NCI-H345 (cell line): ENCODE measurements at places on chromosomes 6 and 20.

- no peak for DNase-seq
Measured at GRCh38 chr20:46269372-46269771, 38.9 kb downstream of the CDH22 start.

- no peak for DNase-seq
Measured at GRCh38 chr20:41872930-41873329, 254.8 kb upstream of the CHD6 start.

GRCh38 chr6:104711371-104711770, 148.3 kb downstream of the HACE1 start:
- peak; percentile 84 for DNase-seq

DNA sequence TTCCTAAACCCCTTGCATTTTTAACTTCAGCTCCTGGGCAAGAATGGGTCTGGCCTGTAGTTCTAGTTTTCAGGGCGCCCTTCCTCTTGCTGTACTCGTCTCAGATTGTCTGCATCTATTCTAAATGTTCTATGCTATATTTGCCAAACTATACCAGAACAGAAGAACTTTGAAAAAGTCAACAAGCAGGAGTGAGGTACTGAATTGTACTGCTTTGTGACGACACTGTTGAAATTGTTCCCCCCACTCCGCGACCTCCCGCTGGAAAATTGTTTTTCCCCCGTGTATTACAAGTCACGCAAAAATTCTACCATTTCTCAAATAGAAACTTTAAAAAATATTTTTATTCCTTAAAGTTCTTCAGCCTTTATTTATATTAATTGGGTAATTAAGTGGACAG, 73.9 kb downstream of the CBFA2T2 start:
- DNase-seq = no peak

- no peak for DNase-seq
Measured at GRCh38 chr6:15456422-15456821, 206.4 kb downstream of the DTNBP1 start.

- DNase-seq = no peak
Measured at GRCh38 chr6:9675122-9675521, 739.8 kb downstream of the TFAP2A start.

- no peak for DNase-seq
Measured at GRCh38 chr20:18749528-18749927, 64.1 kb upstream of the SCP2D1 start.

GRCh38 chr6:113047148-113047547, 700.0 kb downstream of the RFPL4B start:
- no peak for DNase-seq

DNA sequence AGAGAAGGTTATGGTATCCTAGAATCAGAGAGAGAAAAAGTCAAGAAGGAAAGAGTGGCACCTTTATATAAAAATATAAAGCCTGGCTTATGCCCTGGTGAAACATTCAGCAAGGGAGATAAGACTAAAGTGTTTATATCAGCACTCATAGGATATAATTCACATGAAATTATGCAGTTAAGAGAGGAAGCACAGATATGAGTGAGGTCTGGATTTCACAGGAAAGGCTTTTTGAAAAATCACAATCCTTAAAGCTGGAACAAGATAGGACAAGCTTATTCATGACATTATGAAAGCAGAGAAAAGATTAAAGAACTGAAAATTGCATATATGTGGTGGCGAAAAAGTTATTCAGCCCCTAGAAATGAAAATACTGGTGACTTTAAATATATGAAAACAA, 181.2 kb upstream of the FLRT3 start:
- DNase-seq = no peak

- DNase-seq = no peak
Measured at GRCh38 chr20:3697588-3698305, 14.7 kb downstream of the SIGLEC1 start.

DNA sequence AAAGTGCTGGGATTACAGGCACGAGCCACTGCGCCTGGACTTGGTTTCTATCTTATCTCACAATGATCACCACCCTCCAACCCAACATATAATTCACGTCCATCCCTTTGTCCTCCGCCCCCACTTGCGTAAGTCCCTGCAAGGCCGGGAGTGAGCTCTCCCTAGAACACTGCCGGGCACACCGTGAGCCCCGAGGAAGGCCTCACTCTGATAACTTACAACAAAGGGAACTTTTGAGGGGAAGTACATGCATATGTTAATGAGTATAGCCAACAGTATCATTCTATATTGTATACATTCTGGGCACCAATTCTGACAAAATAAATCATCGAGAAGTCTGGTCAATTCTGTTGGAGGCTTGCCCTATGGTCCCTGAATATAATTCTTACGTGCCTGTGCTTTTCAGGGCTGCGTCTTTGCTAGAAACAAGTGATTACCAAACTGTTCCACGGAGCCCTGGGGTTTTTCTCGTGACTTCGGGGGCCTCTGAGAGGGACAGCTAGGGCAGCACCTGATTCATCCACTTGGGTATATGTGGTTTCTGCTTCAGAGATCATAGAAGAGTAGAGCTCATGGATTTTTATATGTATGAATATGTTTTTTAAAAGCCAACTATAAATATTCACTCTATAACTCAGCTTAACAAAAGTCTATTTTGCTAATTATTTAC, 469.8 kb upstream of the AGPAT4 start:
- DNase-seq = no peak

DNA sequence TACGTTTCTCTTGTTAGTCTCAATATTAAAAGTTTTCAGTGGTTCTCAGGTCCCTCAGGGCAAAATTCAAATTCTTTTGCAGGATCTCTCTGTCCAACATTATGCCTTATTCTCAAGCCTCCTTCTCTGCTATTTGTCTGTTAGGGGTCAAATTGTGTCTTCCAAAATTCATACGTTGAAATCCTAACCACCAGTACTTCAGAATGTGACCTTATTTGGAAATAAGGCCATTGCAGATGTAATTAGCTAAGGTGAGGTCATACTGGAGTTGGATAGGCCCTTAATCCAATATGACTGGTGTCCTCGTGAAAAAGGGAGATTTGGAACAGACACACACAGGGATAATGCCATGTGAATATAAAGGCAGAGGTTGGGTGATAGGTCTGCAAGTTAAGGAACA, 64.1 kb upstream of the ADGRF1 start:
- DNase-seq = no peak

DNA sequence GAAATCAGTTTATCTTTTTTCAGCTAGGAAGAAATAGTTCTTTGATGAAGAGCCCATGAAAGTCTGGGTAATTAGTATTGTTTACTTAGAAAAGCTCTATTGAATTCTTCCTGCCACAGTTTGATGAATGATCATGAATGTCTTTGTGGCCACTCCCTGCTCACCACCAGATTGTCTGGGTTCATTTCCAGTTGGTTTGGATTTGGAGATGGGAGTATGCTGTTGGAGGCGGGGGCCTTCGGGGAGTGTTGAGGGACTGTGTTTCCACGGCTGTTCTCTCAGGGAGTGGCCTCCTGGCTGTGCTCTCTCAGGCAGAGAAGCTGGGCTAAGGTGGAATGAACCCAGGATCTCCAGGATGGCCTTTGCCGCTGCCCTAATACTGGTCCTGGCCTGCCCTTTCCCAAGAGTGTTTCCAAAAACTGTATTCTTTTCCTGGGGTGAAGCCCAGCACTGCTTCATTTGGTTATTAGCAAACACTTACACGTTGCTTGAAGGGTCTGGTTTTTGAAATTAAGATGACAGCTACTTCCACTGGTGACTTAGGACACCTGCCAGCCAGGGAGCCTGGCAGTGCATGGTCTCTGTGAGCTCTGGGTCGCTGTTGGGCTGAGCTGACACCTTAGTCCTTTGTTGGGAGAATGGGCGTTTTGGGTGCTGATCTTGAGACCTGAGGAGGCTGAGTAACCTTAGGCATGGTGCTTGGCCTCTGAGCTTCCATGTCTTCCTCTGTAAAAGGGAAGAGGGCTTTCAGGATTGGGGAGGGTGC, 23.2 kb downstream of the PRPF6 start:
- DNase-seq = no peak

DNA sequence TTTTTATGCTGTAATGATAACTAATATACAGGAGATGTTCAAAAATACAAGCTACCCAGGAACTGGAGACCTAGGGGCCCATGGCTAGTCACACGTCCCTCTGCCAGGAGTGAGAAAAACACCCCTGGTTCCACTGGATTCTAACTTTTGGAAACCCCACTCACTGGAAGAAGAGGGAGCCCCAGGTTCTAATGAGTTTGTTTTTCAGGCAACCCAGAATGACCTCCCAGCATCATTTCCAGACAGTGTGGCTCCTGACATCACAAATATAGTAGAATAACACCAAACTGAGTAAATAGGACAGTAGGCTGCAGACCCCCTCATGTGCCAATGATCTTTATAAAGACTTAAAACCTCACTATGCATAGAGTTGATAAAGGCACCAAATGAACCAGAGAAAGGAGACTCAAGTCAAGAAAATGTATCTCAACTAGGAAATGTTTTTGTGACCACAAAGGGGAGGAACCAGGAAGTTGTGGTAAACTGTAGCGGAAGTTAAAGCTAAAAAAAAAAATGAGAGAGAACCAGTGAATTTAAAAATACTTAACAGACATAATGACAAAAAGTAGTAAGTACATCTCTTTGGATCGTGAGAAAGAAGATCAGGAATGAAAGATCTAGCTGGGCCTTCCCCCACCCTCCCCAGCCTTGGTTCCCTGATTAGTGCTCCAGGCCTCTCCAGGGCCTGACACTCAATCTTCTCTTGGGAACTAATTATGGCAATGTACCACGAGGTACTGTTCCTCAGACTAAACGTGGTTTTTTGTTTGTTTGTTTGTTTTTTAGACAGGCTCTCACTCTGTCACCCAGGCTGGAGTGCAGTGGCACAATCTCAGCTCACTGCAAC, 19.8 kb downstream of the HLA-E start:
- no peak for DNase-seq

- no peak for DNase-seq
Measured at GRCh38 chr20:53260168-53260567, 288.0 kb downstream of the TSHZ2 start.

GRCh38 chr6:112636650-112637262, 289.6 kb downstream of the RFPL4B start:
- no peak for DNase-seq

GRCh38 chr20:44990957-44991356, 24.6 kb downstream of the STK4 start:
- no peak for DNase-seq

DNA sequence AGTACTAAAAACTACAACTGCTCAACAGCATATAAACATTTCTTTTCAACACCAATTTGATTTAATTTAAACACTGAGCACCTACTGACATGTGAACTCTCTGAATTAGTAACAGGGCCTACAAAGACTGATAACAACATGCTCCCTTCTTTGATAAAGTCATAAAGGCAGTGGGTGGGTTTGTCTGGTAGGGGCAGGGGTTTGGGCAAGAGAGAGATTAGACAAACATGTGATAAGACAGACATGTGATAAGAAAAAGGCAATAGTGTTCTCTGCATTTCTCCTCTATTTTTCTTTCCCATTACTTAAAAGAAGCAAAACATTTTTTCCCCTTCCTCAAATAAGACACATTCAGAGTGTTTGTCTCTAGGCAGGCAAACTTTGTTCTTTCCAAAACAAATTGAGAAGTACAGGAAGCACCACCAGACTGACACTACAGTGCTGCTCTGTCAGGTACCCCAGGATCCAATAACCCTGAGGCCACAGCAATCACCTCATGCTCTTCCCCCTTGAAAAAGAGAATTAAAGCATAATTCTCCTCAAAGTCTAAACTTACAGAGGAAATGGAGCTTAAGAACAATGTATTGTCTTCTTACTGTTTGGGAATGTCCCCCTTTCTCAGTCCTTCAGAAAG, 11.9 kb downstream of the C6orf52 start:
- no peak for DNase-seq

GRCh38 chr6:120108061-120108795, 758.7 kb upstream of the MAN1A1 start:
- no peak for DNase-seq

DNA sequence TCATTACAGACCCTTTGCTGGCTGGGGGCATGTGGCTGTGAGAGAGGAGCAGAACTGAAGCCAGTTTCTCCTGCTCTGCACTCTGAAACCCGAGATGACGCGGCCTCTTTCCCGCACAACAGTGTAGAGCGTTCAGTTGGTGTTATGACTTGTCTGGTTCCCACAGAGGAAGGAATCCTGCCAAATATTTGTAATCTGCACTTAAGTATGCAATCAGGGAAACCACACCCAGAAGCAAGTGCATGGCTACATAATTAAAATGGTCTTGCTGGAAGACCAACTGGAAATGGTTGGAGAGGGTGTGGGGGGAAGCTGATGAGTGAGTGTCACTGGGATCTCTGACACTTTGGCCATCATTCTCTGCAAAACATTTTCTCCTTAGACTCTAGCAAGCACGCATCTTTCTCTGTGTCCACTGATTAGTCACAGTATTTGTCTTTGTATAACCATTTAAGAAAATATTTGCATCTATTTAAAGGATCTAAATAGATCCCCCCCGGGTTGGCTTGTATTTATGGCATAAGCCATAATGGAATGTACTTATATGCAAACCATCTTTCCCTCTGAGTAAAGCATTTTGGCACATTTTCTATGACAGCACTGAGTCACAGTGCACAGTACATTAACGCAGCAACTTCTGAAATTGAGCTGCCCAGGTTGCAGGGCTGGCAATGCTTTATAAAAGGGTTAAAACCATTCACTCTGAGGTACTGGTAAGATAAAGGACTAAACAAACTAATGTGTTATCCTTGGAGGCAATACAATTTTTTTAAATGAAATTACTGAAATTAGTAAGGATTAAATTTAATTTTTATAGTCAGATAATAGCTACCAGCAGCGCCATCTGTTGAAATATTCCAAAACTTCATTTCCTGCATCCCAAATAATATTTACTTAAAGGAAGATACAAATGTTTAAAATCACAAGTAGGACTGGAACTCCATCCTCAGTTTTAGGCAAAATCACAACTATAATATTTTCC, 76.7 kb downstream of the FOXC1 start:
- DNase-seq = peak; percentile 35

GRCh38 chr6:2552526-2553154, 198.1 kb downstream of the MYLK4 start:
- no peak for DNase-seq

DNA sequence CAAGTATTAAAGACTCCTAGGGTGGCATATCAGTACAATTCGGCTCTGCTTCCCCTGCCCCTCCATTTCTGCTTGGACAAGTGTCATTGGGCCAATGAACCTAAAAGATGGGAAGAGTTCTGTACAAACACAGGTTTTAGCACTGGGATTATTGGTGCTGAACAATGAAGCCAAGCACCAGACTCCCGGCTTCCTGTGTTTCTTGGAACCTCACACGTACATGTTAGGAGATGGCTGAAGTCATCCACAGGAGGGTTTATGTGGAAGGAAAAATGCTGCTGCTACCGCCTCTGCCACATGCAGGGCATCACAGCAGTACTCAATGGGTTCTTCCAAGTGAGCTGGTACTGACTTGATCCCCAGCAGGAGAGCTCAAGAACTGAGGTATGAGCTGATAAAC, 49.7 kb downstream of the TNFRSF21 start:
- DNase-seq = no peak

- peak; percentile 14 for DNase-seq
Measured at GRCh38 chr20:45892049-45892825, 1.1 kb downstream of the CTSA start.

GRCh38 chr6:34273242-34273805, 24.5 kb upstream of the SMIM29 start:
- no peak for DNase-seq
